Left colon (tissue), 2 donors: ENCODE measurements at places on chromosomes 16 and 17. TPM values are rescaled to one million over a fixed set of nuclear protein-coding genes. Genes with fewer than 3 reads are reported as not detected.

Gene KAT8
- 76.0 TPM for total RNA-seq

DNA sequence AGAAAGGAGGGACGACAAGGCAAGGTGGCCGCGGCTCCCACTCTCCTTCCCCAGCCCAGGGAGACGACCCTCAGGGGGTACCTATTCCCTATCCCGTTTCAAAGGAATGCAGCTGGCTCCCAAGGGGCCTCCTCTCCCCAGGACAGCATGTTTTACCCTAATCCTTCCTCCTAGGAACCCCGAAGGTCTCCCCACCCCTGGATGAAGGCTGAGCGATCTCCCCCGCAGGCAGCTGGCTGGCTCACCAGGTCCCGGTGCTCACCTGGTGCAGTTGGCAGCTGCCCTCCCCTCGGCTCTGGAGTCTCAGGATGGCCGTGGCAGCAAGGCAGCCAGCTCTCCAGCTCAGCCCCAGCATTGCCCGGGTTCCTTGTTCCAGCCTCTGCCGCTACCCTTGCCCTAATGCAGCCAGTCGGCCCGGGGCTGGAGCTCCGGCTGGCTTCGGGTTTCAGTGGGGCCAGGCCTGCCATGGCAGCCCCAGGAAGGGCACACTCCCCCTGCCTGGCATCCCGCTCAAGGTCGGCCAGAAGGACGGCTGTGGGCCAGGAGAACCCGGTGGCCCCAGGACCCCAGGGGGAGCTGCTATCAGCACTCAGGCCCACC lies 4.6 kb downstream of the CLUH start:
- DNase-seq, result no peak

GRCh38 chr16:81189100-81189664 lies 49.3 kb upstream of the BCO1 start:
- DNase-seq, result peak; percentile 59

DNA sequence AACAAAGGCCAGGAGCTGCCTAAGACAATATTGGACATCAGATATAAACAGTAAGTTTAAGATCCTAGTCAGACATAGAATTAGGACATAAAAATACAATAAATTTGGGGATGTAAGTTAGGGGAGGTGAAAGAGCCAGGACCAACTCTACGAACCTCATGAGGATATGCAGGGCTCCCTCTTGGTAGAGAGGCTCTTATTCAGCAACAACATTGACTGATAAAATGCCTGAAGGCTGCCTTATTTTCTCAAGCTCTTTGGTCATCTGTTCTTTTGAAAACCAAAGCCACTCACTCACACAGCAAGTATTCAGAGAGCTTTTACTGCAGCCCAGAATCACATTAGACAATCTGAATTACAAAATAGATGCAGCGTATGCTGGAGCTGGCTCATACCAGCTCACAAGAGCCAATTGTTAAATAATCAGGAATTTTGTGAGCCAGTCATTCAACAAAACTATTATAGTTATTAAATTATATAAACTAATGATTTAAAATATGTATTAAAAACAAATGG lies 108.6 kb upstream of the CLEC3A start:
- DNase-seq, result no peak
